Activated CD4-positive, alpha-beta T cell treated with anti-CD3 and anti-CD28 coated beads, Interleukin-2, amount 10 ng/mL, durations not matched to agents 24 days and 14 days (primary cell): ENCODE measurements at places on chromosomes 4 and X. TPM values are rescaled to one million over a fixed set of nuclear protein-coding genes. Genes with fewer than 3 reads are reported as not detected.

DNA sequence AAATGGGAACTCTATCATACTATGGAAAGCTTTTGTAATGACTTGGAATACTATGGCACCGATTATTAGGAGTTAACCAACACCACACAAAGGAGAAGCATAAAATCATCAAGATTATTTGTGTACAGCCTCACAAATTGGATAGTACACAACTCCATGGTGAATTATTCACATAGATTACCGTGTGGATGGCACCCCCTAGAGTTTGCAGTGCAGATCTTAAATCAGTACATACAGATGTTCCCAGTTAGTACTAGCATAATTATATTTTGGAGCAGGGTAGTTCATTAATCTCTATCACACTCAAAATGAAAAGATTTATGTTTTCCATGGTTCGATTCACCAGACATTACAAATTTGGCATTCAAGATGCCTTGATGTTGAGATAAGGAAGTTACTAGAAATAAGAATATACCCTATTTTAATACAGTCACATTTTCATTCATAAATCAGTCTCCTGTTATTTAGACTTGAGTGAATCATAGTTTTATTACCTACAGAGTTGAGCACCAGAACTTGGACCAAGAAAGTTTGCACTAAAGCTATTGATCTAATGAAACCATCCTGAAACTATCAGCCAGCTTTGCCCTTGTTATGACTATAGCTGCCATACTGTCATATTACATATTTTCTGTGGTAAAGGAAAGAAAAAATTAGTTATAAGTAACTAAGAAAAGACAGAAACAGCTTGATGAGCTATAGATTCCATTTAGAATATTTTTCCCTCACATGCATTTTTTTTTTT lies 531.8 kb downstream of the GLUD2 start:
- no peaks in the 10 kb centered on the region for H3K36me3 ChIP-seq
- H3K4me3 ChIP-seq, result no peak overlapping the region
- no peaks in the 10 kb centered on the region for H3K4me1 ChIP-seq
- peak; percentile 54 for DNase-seq
- H3K27me3 ChIP-seq, result no peaks in the 10 kb centered on the region

GRCh38 chr4:112759313-112759712 lies 122.4 kb downstream of the LARP7 start:
- no peak overlapping the region for H3K27ac ChIP-seq
- no peak overlapping the region for H3K4me3 ChIP-seq
- no peak for DNase-seq
- H3K36me3 ChIP-seq, result no peaks in the 10 kb centered on the region
- H3K4me1 ChIP-seq, result no peaks in the 10 kb centered on the region
- no peaks in the 10 kb centered on the region for H3K27me3 ChIP-seq

GRCh38 chrX:12245650-12246645 lies 107.7 kb downstream of the FRMPD4 start:
- H3K27me3 ChIP-seq, result no peaks in the 10 kb centered on the region
- H3K4me3 ChIP-seq, result no peak overlapping the region
- no peaks in the 10 kb centered on the region for H3K36me3 ChIP-seq
- H3K4me1 ChIP-seq, result no peaks in the 10 kb centered on the region
- DNase-seq, result no peak

GRCh38 chrX:40153345-40154249 lies 55.8 kb upstream of the BCOR start:
- peaks cover 12% of the 10 kb centered on the region for H3K4me1 ChIP-seq
- DNase-seq, result peak; percentile 87
- peaks cover 2% of the 10 kb centered on the region for H3K27me3 ChIP-seq

GRCh38 chrX:23694606-23695005 lies 27.3 kb downstream of the PRDX4 start:
- peak; percentile 76 for DNase-seq
- no peak overlapping the region for H3K27ac ChIP-seq
- no peak overlapping the region for H3K4me3 ChIP-seq

- no peak for DNase-seq
- H3K27ac ChIP-seq, result no peak overlapping the region
- no peaks in the 10 kb centered on the region for H3K36me3 ChIP-seq
- no peaks in the 10 kb centered on the region for H3K27me3 ChIP-seq
Measured at GRCh38 chr4:163816494-163816893, 322.0 kb downstream of the TMA16 start.

DNA sequence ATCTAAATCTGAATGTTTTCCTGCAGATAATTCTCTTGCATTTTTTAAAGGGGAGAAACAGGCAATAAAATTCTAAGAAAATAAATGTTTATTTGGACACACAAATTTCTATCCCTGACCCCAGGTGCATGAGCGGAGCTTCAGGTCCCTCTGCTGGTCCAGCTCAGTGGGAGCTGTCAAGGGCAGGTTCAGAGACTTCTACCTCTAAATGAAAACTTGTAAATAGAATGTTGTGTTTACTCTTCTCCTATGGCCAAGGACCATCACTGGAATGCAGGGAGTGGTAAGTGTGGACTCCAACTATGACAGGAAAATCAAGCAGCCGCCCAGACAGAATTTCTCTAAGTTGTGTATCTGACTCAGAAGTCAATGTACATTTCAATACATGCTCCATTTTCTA lies 148.6 kb upstream of the TTC29 start:
- H3K4me3 ChIP-seq, result no peak overlapping the region
- no peaks in the 10 kb centered on the region for H3K36me3 ChIP-seq
- H3K27me3 ChIP-seq, result peaks cover 8% of the 10 kb centered on the region
- no peak for DNase-seq

GRCh38 chr4:180333162-180333561 lies 1910.0 kb upstream of the TENM3 start:
- H3K36me3 ChIP-seq, result no peaks in the 10 kb centered on the region
- no peaks in the 10 kb centered on the region for H3K4me1 ChIP-seq
- no peak for DNase-seq

DNA sequence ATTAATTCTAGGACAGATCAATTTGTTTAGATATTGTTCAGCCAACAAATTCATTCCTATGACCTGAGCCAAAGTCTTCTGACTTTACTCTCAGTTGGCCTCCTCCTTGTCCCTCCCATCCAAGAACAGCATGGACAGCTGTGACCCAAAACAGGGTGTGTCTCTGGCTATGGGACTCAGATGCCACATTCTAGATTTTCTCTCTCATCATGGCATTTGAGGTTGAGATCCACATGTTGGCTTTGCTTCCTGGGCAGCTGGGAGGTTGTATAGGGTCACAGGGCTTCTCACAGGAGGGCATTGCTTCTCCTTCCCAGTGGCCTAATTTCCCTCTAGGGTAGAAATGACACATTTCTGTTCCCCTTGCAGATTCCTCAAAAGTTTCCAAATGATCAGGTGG lies 22.6 kb upstream of the EGF start:
- H3K27me3 ChIP-seq, result no peaks in the 10 kb centered on the region
- DNase-seq, result no peak
- H3K27ac ChIP-seq, result no peak overlapping the region

GRCh38 chrX:140524556-140524955 lies 19.7 kb upstream of the SOX3 start:
- H3K4me1 ChIP-seq, result no peaks in the 10 kb centered on the region
- DNase-seq, result no peak
- H3K27ac ChIP-seq, result no peak overlapping the region
- H3K27me3 ChIP-seq, result no peaks in the 10 kb centered on the region

DNA sequence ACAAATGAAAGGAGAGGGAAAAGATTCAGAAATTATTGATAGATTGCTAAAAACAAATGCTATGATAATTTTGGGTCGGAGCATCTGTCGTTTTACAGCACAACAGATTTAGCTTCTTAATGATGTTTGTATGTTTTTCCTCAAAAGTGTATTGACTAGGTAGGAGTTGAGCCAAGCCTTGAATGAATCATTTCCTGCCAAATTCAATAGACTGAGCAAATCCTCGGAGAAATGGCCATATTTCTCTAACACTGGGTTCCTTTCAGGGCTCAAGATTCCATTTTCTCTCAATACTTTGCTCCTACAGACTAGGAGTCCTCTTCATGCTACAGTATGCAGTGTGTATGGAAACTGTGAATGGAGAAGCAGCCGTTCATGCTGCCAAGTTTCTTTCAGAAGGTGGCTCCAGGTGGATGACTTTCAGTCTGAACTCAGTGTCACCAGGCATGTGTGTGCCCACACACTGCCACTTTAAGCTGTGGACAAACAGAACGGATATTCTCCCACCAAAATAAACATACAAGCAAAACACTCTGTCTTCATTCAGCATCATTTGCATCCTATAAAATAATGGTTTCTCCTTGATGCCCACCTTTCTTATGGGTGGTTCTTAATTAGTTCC lies 146.0 kb downstream of the TBL1X start:
- H3K36me3 ChIP-seq, result peaks cover 1% of the 10 kb centered on the region
- H3K4me1 ChIP-seq, result peaks cover 3% of the 10 kb centered on the region
- H3K4me3 ChIP-seq, result no peak overlapping the region

GRCh38 chr4:152686452-152687013 lies 6.7 kb upstream of the TMEM154 start:
- no peaks in the 10 kb centered on the region for H3K36me3 ChIP-seq
- H3K4me1 ChIP-seq, result peaks cover 20% of the 10 kb centered on the region
- no peak overlapping the region for H3K4me3 ChIP-seq
- no peak overlapping the region for H3K27ac ChIP-seq
- peaks cover 16% of the 10 kb centered on the region for H3K27me3 ChIP-seq

GRCh38 chrX:34578237-34578636 lies 78.8 kb downstream of the TMEM47 start:
- no peaks in the 10 kb centered on the region for H3K4me1 ChIP-seq
- H3K36me3 ChIP-seq, result no peaks in the 10 kb centered on the region
- no peak overlapping the region for H3K4me3 ChIP-seq
- DNase-seq, result no peak

Gene CMC4
- total RNA-seq, result 2.5 and 3.6 TPM in 2 replicates

Gene PABPC4L
- total RNA-seq, result not detected in 2 replicates

Gene CCSER1
- total RNA-seq, result not detected in 2 replicates

Gene CT45A9
- total RNA-seq, result not detected in 2 replicates

Gene TEX13D
- total RNA-seq, result not detected in 2 replicates

Gene IQSEC2
- total RNA-seq, result 0.37 and 0.64 TPM in 2 replicates
